ENCODE measurements at places on chromosomes 1 and 21. TPM values are rescaled to one million over a fixed set of nuclear protein-coding genes. Genes with fewer than 3 reads are reported as not detected.

The LAD1 gene
- 0.53 TPM for total RNA-seq

The WDR4 gene
- 39.4 TPM for total RNA-seq

The BSND gene
- total RNA-seq, result not detected

GRCh38 chr1:246214708-246215509 lies 292.2 kb downstream of the SMYD3 start:
- H3K4me3 ChIP-seq, result no peak overlapping the region
- H3K27ac ChIP-seq, result 0 out of 2 replicates have a peak overlapping the region, but pooled peaks have one; percentile 4
- H3K4me1 ChIP-seq, result peaks cover 12% of the 10 kb centered on the region
- peak; percentile 71 for DNase-seq
- peaks cover 1% of the 10 kb centered on the region for H3K36me3 ChIP-seq
- H3K27me3 ChIP-seq, result no peaks in the 10 kb centered on the region

GRCh38 chr21:43287795-43288755 lies 119.3 kb downstream of the CRYAA start:
- no peak overlapping the region for H3K27ac ChIP-seq
- no peaks in the 10 kb centered on the region for H3K27me3 ChIP-seq
- no peak for DNase-seq
- H3K4me3 ChIP-seq, result no peak overlapping the region

- no peaks in the 10 kb centered on the region for H3K36me3 ChIP-seq
- H3K4me1 ChIP-seq, result no peaks in the 10 kb centered on the region
- H3K27ac ChIP-seq, result no peak overlapping the region
- H3K4me3 ChIP-seq, result no peak overlapping the region
- no peak for DNase-seq
Observed at GRCh38 chr1:200042119-200042551, 14.6 kb downstream of the NR5A2 start.

- H3K27me3 ChIP-seq, result no peaks in the 10 kb centered on the region
- H3K4me3 ChIP-seq, result no peak overlapping the region
- H3K27ac ChIP-seq, result no peak overlapping the region
- no peaks in the 10 kb centered on the region for H3K4me1 ChIP-seq
- H3K36me3 ChIP-seq, result no peaks in the 10 kb centered on the region
Observed at GRCh38 chr21:25809013-25809412, 74.2 kb downstream of the GABPA start.

DNA sequence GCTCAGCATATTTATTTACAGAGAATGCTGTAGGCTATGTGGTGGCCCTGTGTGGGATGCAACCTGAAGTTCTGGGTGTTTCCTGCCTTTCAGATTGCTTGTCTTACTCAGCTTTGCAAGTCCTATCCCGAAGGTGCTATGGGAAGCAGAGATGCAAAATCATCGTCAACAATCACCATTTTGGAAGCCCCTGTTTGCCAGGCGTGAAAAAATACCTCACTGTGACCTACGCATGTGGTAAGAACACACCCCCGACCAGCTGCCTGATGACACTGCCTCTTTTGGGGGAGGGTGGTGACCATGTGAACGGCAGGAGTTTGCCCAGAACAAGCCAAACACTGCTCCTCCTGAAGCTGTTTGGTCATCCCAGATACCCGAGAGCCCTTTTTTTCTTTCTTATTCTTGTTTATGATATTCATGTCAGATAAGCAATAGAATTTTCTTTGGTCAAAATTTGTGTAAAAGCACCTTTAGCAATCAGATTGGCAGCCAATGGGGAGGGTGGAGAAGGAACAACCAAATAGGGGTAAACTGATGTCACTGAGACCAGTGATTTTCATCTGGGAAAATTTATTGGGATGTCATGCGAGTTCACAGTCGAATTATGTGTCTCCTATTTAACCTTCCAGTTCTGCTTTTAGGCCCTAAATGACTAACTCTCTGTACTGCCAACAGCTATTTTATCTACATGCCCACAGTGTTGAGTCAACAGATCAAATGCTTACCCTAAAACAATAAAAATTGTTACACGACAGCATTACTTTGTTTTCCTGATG lies 82.6 kb downstream of the EVA1C start:
- no peaks in the 10 kb centered on the region for H3K27me3 ChIP-seq
- H3K36me3 ChIP-seq, result no peaks in the 10 kb centered on the region
- H3K4me1 ChIP-seq, result no peaks in the 10 kb centered on the region
- no peak overlapping the region for H3K27ac ChIP-seq

- DNase-seq, result no peak
- no peak overlapping the region for H3K27ac ChIP-seq
- no peak overlapping the region for H3K4me3 ChIP-seq
- no peaks in the 10 kb centered on the region for H3K36me3 ChIP-seq
- H3K27me3 ChIP-seq, result peaks cover 7% of the 10 kb centered on the region
- H3K4me1 ChIP-seq, result no peaks in the 10 kb centered on the region
Observed at GRCh38 chr1:15761366-15762128, 3.0 kb downstream of the FBLIM1 start.

- H3K4me3 ChIP-seq, result no peak overlapping the region
- peaks cover 17% of the 10 kb centered on the region for H3K4me1 ChIP-seq
- H3K27me3 ChIP-seq, result no peaks in the 10 kb centered on the region
- DNase-seq, result no peak
Observed at GRCh38 chr21:42562816-42563215, 49.2 kb downstream of the SLC37A1 start.

- peaks cover 2% of the 10 kb centered on the region for H3K4me1 ChIP-seq
- DNase-seq, result no peak
- no peak overlapping the region for H3K27ac ChIP-seq
- no peaks in the 10 kb centered on the region for H3K27me3 ChIP-seq
- H3K36me3 ChIP-seq, result no peaks in the 10 kb centered on the region
- no peak overlapping the region for H3K4me3 ChIP-seq
Observed at GRCh38 chr1:198909973-198910372, 271.1 kb downstream of the PTPRC start.

DNA sequence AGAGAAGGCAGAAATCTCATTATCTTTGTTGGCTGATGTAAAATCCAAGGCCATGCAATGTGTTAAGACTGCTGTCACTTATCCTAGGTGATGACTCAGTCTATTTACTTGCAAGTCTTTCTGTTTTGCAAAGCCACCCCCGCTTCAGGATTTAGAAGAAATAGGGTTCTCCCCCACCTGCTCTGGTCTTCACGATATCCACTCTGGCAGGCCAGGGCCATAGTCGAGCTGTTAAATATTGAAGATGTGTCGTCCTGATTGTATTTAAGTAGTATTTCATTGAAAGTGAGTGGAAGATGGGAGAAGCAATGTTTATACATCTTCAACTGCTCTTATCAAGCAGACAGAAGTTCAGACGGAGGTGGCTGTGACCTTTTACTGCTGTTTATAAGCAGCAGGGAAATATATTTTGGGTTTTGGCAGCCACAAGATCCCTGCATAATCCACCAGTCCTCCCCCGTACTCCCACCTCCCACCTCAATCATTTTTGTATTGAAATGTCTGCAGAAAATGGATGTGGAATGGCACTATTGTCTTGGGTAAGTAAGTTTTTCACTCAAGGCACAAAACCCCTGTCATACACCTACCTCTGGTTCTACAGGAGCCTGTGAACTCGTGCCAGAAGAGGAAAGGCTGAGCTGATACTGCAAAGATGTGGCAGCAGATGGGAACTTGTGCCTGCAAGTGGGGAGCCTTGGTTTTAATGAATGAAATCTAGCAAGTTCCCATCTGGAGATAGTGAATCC lies 117.4 kb downstream of the MRPS6 start:
- no peak for DNase-seq
- H3K27me3 ChIP-seq, result no peaks in the 10 kb centered on the region
- H3K4me3 ChIP-seq, result no peak overlapping the region
- H3K36me3 ChIP-seq, result no peaks in the 10 kb centered on the region
- H3K27ac ChIP-seq, result no peak overlapping the region

GRCh38 chr21:44704636-44705001 lies 6.8 kb downstream of the TSPEAR start:
- H3K27me3 ChIP-seq, result peaks cover 7% of the 10 kb centered on the region
- H3K4me3 ChIP-seq, result no peak overlapping the region
- DNase-seq, result no peak
- H3K36me3 ChIP-seq, result no peaks in the 10 kb centered on the region
- no peaks in the 10 kb centered on the region for H3K4me1 ChIP-seq

DNA sequence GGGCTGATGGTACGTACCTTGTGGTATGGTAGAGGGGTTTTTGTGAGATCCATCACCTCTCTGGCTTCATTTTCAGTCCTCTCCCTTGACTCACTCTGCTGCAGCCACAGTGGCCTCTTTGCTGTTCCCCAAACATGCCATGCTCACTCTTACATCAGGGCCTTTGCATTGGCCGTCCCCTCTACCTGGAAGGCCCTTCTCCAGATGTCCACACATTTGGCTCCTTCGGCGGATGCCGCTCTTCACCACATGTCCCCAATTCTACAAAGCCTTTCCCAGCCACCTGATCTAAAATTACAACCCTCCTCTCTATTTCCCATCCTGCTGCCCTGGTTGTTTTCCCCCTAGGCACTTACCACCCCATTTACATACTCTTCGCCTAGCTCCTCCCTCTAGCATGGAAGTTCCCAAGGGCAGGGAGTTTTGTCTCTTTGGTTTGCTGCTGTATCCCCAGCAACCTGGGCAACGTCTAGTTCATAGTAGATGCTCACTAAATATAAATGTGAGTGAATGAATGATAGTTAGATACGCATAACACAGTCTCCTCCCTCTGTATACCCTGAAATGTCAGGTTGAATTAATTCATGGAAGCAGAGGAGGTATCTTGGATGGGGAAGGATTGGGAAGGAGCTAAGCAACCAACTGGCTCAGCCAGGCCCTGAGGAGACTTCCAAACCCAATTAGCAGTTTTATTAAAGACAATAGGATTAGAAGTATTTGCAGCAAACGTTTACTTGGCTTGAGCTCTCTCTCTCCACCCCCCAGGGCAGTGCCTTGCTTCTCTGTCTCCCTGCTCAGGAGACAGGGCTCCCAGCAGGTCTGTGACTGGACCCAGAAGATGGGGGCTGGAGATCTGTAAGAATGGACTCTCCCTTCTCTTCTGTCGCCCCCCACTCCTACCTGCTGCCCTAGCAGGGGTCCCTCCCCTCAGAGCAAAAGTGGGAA lies 264.2 kb downstream of the GRIK3 start:
- H3K4me1 ChIP-seq, result no peaks in the 10 kb centered on the region
- peaks cover 3% of the 10 kb centered on the region for H3K27me3 ChIP-seq
- no peaks in the 10 kb centered on the region for H3K36me3 ChIP-seq
- no peak overlapping the region for H3K27ac ChIP-seq
- H3K4me3 ChIP-seq, result no peak overlapping the region

Data from GM12878 (cell line).